ENCODE measurements at places on chromosomes 7 and 10.

- no peak for DNase-seq
Observed at GRCh38 chr10:123743441-123744223, 77.5 kb downstream of the GPR26 start.

GRCh38 chr7:51312951-51313737 is 3.5 kb downstream of the COBL start:
- DNase-seq: no peak

DNA sequence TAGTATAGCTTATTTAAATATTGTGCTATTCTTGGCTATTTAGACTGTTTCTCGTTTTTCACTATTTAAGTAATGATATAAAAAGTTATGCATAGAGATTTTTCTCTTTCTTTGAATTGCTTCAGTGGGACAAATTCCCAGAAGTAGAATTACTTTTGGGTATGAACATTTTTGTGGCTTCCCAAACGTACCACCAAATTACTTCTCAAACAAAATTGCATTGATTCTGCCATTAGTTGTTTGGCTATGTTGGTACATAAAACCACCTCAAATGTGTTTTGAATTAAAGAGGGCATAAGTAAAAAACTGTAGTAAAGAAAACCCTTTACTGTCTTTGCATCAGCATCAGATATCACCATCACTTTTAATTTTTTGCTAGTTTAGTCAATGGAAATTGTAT is 31.0 kb downstream of the AKR1B1 start:
- no peak for DNase-seq

- no peak for DNase-seq
Observed at GRCh38 chr7:79529214-79529880, 75.9 kb upstream of the MAGI2 start.
